ENCODE measurements at places on chromosomes 2 and 18.

- no peak for DNase-seq
These were observed 48.8 kb downstream of the ALPK2 start for GRCh38 chr18:58580078-58580477.

DNA sequence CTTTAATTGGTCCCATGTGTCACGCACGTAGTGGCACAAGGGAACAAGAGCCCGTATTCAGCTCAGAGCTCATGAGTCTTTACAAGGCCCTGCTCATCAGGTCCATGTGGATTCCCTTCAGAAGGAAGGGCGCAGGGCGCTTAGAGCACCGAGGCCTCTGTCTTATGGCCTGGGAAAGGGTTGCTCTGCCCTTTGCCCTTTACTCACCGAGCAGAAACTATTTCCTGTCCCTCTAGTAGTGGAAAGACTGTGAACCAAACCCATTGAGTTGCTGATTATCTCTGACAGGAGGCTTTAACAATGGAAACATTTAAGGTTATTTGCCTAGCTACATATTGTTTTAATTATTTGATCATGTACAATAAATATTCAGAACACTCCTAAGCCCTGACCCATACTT, 102.0 kb upstream of the ACAA2 start:
- DNase-seq, result no peak

GRCh38 chr18:27057519-27058234, 127.4 kb downstream of the CHST9 start:
- DNase-seq, result no peak

GRCh38 chr2:216545359-216545758, 46.7 kb downstream of the RPL37A start:
- no peak for DNase-seq

- no peak for DNase-seq
These were observed 12.1 kb upstream of the HES6 start for GRCh38 chr2:238251986-238252385.

All from activated CD4-positive, alpha-beta T cell treated with anti-CD3 and anti-CD28 coated beads for 24 hours (primary cell).